ENCODE measurements at places on chromosomes 7 and 10. TPM values are rescaled to one million over a fixed set of nuclear protein-coding genes. Genes with fewer than 3 reads are reported as not detected.

The ADCK2 gene
- 13.3 TPM for polyA plus RNA-seq

The AGR2 gene
- not detected for polyA plus RNA-seq

DNA sequence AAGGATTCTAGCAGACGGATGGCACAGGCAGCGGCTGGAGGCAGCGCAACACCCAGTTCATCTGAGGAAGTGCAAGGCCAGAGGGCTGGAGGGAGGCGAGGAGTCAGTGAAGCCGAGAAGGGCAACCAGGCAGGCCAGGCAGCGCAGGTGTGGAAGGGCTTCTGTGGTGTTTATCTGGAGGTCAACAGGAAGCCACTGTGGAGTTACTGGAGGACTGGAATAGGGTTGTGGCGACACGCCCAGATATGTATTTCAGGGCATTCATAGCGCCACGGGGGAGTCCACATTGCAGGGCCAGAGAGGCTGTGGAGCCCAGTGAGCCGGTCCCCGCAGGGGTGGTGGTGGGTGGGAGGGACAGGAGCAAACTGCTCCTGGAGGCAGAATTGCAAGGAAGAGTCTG is 150.6 kb downstream of the CDH23 start:
- DNase-seq: no peak

The MAP3K8 gene
- polyA plus RNA-seq: 99.2 TPM

DNA sequence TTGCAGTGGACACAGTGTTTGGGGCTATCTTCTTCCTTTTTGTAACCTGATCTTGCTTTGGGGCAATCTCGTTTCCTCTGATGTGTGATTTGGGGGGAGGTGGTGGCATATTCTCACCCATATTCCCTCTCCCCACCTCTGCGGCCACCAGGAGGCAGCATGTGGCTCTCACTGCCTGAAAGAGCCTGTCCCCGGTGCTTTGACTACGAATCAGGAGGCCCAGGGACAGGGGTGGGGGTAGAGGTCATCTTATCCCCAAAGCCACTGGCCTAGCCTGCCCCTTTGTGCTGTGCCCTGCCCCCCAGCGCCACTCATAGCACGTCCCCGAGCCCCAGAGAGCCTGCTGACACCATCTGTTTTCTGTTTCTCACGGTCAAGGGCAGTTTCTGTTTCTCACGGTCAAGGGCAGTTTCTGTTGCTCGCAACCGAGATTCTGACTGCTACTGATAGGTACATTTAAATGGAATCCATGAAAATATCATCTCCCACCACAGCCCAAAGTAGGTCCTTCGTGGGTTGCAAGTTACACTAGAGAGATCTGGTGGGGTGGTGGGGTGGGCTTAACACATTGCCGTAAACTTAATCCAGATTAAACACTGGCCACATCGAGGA is 28.2 kb downstream of the PHYH start:
- peak; percentile 49 for DNase-seq

The LAMB1 gene
- not detected for polyA plus RNA-seq

The TUBB8 gene
- 2.0 TPM for polyA plus RNA-seq

DNA sequence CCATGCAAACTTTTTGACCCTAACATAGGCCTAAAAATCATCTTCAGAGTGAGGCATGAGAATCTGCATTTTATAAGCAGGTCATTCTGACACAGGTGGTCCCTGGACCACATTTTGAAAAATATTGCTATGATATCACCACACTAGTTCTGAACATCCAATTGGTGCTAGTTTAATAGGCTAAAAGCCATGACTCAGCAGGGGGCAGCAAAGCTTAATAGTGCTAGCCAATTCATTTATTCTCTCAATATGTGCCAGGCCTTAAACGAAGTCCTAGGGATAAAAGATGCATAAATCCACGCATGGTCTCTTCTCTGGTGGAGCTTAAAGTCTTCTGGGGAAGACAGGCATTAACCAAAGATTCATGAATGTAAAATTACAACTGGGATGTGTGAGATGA is 10.2 kb upstream of the SLC25A28 start:
- no peak for DNase-seq

DNA sequence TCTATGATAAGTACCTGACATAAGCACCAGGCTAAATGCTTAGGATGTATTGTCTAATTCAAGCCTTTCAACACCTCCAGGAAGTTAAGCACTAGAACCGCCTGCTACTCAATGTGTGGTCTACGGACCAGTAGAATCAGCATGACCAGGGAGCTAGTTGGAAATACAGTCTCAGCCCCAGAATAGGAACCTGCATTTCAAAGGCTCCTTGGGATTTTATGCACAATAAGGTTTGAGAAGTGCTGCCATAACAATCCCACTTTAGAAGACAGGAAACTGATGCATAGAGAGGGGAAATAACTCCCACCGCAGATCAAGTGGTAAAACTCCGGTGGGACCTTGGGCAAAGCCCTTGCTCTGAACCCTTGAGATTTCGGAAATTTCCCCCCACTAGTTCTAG is 8.8 kb upstream of the DUSP5 start:
- no peak for DNase-seq

GRCh38 chr7:84102213-84102612 is 92.4 kb downstream of the SEMA3A start:
- DNase-seq: no peak

DNA sequence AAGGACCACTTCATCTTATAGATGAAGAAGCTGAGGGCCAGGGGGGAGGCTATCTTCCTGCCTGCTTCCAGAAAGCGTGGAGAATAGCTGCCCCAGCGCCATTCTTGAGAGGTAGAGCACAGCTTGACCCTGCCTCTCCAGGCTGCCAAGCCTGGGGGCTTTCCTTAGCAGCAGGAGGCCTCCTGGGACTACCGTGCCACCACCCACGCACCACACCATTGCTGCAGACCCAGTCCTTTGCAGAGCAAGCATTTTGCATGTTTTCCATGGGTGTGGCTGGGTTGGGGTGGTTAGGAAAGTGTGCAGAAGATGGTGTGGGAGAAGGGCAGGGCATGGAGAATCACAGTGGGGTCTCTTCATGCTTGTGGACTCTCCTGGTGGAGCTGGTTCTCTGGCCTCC is 64.9 kb downstream of the TBXAS1 start:
- DNase-seq: no peak

- DNase-seq: no peak
These were observed at the start of gene LRMDA for GRCh38 chr10:75431180-75432111. Gene LRMDA (plus strand): TSS chr10:75431624.

The C7orf33 gene
- not detected for polyA plus RNA-seq

DNA sequence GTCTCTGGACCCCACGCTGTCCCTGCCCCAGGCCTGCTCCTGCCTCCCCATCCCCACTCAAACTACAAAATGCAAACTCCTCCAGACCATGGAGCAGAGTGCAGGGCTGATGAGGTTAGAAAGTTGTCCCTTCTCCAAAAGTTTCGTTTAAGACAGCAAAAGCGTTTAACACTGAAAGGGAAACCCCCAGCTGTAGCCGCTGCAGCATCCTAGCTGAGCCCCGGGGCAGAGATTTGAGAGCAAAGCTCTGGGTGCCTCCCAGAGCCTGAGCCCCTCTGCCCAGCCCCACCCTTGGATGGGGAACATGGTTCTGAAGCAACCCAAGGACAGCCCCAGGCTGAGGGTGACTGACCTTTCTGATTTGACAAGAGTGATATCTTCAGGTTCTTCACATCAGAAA is 52.8 kb upstream of the ENO4 start:
- no peak for DNase-seq

The CLRN3 gene
- polyA plus RNA-seq: not detected

DNA sequence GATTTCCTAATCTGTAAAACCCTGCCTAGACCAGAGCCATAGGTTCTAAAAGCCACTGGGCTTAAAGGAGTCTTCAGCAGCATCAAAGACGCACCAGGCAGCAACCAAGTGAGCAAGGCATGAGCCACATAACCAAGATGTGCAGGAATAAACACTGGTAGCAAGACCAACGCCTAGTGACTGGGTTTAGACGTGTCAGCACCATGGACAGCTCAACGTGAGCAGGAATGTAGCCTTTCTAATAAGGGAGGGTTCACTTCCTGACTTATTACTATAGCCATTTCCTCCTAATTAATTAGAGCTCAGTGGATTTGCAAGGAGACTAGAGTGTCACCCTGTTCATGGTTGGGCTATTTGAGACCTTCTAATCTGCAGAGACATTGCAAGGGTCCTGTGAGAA is 223.7 kb downstream of the LHFPL3 start:
- no peak for DNase-seq

The FOXI2 gene
- polyA plus RNA-seq: not detected

DNA sequence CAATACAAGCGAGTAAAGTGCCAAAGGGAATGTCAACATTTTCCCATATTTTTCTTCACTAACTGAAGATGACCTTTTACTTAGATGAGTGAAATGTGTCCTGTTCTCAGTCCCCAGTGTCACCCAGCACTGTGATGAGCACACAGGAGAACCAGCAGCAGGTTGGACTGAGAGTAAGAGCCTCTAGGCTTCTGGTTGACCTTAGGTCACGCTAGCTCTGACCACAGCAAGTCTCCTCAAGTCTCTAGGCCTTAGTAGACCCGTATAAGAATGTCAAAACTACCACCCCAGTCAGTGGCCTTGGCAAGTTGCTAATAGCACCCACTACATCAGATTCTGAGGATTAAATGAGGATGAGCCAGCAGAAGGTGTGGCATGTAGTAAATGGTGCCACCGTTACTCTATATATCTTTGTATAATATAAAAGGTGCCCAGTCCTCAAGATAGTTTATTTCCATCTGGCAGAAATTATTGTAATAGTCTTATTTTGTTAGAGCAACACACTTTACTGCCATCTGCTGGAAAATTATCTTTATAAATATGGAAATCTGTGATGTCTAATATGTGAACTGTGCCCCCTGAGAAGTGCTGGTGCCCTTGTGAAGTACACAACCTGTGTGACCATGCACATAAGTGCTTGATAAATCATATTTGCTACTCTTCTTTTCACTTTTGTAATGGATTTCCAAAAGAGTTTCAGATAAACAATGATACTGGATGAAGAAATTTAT is 75.7 kb downstream of the SPAG6 start:
- DNase-seq: peak; percentile 37

The ATP5F1C gene
- polyA plus RNA-seq: 82.7 TPM

The TACC2 gene
- polyA plus RNA-seq: not detected

The KLF14 gene
- polyA plus RNA-seq: 0.25 TPM

GRCh38 chr10:113085776-113086175 is 135.7 kb downstream of the TCF7L2 start:
- no peak for DNase-seq

DNA sequence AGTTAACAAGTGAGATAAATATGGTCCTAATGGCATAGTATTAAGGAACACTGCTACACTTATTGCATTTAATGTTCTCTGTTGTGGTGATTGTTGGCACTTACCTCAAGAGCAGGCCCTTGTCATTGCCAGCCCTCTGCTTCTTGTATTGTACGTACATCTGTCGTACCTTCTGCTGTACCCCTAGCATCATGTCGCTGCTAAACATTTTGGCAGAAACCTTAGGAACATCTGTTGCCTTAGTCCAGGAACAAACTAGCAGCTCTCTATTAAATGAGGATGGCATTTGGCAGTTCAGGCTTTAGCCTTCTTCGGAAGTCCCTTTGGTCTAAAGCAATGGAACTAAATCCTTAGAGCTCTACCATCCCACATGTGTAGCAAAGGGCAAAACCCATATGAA is 47.6 kb downstream of the PRKG1 start:
- no peak for DNase-seq

DNA sequence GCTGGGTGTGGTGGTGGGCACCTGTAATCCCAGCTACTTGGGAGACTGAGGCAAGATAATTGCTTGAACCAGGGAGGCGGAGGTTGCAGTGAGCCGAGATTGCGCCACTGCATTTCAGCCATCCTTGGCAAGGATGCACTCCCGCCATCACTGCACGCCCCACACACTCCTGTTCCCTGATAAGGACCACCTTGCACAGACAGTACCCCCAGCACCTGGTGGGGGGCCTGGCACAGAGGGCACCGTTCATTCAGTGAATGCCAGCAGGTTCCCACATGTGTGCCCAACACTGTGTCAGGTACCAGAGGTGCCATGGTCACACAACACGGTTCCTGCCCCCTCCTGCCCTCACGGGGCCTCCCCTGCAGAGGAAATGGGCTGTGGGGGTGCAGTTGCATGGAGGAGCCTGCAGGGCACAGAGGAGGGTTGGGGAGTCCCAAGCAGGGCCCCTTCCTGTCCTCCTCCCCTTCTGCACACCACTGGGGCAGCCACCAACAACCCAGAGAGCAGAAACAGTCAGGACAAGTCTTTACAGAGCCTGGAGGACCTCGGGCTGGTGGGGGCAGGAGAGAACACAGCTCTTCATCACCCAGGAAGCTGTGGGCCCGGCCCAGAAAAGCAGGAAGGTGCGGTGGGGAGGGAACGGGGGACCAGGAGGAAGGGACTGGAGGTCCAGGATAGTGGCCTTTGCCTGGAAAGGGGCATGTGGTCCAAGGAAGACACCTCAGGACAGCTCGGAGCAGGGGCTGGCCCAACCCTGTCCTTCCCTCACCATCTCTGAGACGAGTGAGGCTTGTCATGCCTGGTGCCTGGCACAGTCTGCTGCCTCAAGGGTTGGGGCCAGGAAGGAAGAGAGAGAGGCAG is 7.1 kb downstream of the CRYGN start:
- DNase-seq: peak; percentile 29

DNA sequence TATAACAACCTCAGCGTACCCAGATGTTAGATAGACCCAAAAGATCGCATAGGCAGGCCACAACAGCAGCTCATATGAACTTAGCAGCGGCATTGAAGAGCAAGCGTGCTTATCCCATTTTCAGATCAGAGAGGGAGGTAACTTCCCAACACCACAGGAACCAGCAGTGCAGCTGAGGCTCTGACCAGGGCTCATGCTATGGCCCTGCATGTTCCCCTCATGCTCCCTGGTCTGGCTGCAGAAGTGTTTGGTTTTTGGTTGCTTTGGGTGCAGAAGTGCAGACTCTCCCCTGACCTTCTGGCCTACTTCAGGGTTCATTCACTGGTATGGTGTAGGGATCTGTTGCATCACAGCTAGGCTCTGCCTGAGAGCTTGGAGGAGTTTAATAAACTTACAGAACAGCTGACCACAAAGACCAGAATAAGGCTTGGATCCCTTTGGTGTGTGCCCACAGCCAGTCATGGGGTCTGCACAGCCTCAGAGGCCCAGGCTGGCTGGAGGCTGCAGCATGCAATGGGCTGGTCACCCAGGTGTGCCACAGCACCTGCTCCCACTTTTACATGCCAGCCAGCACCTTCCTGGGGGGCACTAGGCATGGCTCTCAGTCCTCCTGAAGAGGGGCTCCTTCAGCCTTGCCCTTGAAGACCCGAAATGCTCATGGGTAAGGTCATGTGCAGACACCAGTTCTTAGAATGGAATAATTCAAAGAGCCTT is 9.1 kb upstream of the CXCL12 start:
- no peak for DNase-seq

- no peak for DNase-seq
These were observed 80.5 kb upstream of the TMEM106B start for GRCh38 chr7:12130609-12131008.
